NCI-H460 (cell line): ENCODE measurements at places on chromosomes 16 and 17. TPM values are rescaled to one million over a fixed set of nuclear protein-coding genes. Genes with fewer than 3 reads are reported as not detected.

GRCh38 chr17:49223517-49224197, 6.9 kb downstream of the PHOSPHO1 start:
- peak; percentile 37 for DNase-seq

- DNase-seq, result no peak
Measured at GRCh38 chr17:81392909-81393654, 2.2 kb upstream of the BAHCC1 start.

GRCh38 chr17:27751622-27752490, 48.5 kb downstream of the NOS2 start:
- DNase-seq, result no peak

- no peak for DNase-seq
Measured at GRCh38 chr17:82663381-82664275, 15.4 kb upstream of the WDR45B start.

DNA sequence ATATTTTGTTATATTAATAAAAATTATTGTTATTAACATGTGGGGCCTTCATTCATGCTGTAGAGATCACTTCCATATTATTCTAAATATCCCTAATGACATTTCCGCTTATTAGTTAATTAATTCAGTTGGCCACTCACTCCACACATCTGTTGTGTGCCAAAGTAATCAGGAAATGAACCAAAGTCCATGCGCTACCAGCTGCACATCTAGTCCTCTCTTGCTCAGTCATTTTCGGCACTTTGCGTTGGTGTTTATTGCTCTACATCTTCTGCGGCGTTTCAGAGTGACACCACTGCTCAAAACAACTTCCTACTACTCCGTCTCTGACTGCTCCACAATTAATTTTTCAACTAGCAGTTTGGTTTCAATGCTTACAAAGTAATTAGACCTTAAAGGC, 101.4 kb upstream of the ZFHX3 start:
- DNase-seq, result no peak

DNA sequence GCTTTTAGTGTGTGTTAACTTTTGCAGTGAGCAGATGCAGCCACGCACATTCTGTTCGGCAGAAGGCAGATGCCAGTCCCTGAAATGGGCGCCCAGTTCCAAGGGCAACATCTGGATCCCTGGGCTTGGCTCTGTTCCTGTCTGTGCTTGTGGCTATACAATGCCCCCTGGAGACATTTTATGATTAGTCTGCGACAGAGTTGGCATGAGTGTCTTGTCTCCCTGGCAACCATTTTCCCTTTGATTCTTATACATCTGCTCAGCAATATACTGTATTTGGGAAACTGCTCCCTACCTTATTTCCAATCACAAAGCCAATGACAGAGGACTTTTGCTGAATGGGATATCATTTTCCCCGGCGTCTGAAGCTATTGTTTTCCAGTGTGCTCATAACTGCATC, 1629.5 kb upstream of the GOT2 start:
- DNase-seq, result no peak

DNA sequence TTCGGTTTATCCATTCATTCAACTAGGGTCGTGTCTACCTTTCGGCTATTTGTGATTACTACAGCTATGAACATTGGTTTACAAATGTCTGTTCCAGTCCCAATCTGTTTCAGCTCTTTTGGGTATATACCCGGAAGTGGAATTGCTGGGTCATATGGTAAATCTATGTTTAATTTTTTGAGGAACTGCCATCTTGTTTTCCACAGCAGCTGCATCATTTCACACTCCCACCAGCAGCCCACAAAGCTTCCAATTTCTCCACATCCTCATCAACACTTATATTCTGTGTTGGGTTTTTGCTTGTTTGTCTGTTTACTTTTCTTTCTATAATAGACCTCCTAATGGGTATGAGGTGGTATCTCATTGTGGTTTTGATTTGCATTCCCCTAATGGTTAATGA, 48.7 kb upstream of the GINS3 start:
- no peak for DNase-seq

DNA sequence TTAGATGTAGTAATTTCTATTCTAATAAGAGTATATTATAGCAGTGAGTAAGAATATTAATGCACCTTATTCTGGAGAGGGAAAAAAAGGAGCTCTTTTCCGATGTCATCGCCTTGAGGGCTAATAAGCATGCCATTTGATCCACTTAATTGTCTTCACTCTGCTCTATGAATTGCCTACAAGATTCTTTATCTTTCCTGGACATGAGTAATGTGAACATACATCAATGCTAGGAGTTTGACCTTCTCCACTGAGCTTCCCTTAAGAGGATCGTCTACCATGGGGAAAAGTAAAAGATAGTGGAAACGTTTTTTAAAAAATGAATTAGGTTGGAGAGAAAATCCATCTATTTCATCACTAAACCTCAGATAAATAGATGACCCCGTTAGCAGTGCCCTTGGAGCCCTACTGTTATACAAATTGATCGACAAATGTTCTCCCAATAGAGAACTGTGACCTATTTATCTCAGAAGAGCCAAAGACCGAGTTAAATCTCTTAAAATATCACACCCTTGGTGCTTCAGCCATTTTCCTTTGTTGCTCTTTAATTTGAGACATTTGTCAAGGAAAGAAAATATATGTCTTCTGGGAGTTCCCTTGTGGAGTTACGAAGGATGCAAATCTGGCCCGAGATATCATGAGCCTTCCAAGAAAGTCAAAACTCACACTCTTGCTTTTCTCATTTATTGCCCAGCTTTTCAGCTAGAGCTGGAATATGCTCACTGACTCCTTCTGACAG, 898.5 kb downstream of the KCNJ2 start:
- no peak for DNase-seq

DNA sequence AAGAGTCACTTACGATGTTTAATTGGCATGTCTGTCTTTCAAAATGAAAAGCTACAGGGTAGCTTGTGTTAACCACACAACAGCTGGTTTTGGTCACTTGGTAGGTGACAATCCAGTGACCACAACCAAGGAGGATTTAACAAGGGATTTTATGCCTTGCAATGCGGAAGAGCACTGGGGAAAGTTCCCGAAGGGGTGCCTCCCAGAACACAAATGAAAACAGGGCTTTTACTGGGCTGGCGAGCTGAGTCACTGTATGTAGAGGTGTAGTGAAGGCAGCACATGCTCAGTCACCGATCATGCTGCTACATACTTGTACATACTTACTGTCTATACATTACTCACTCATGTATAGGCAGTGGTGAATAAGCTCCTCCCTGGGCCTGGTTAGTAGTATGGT, 483.5 kb downstream of the CDH13 start:
- DNase-seq, result no peak

DNA sequence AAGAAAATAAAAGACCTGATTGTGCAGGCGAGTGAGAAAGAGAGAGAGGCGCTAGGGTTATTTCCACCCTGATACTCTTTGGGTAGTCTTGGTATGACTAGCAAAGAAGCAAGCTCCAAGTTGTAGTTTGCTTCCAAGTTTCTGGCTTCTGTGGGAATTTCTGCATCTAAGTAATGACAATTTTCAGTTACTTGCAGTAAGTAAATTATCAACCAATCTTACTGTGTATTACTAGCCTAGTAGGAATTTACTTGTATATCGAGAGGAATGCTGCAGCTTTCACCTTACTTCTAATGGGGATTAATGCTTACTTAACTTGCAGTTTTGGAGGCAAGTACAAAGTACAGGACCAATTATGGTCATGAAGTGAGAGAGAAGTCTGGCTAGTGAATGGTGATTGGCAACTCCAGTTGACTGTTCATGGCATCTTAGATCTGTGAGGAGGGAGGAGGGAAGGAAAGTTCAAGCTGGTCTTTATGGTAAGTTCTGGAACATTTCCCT, 31.9 kb downstream of the TENT4B start:
- DNase-seq, result no peak

DNA sequence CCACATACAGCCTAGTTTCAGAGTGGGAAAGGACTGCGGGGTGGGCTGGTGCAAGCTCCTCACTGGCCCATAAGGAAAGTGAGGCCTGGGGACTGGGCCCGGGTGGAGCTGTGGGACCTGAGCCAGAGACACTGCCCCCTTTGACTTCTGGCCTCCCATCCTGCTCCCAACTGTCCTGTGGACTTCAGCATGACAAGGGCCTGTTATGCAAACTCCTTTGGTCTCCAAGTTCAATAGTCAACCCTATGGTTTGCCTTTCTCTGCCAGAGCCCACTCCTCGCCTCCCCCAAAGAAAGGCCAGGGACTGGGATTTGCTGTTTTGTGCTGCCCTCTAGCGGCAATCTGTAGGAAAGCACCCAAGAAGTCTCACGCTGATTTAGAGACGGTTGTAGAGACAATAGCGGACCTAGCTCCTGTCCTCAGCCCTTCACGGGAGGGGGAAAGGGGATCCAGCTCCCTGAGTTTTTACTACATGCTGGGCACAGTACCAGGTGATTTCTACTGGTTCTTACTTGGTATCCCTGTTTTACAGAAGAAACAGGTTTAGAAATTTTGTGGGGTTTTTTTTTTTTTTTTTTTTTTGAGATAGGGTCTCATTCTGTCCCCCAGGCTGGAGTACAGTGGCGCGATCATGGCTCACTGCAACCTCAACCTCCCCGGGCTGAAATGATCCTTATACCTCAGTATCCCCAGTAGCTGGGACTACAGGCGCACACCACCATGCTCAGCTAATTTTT, 1.2 kb upstream of the TLCD3B start:
- DNase-seq, result peak; percentile 65

GRCh38 chr16:71347146-71347545, 11.4 kb upstream of the CALB2 start:
- no peak for DNase-seq

GRCh38 chr16:81938326-81939163, 72.7 kb downstream of the SDR42E1 start:
- no peak for DNase-seq

GRCh38 chr16:67429799-67430503, 970 bp upstream of the HSD11B2 start:
- DNase-seq, result no peak

- no peak for DNase-seq
Measured at GRCh38 chr16:84234321-84235241, 5.2 kb downstream of the KCNG4 start.

GRCh38 chr17:17684906-17685774, 3.9 kb downstream of the RAI1 start:
- DNase-seq, result no peak

GRCh38 chr17:37194208-37194607, 181.6 kb upstream of the C17orf78 start:
- DNase-seq, result no peak

DNA sequence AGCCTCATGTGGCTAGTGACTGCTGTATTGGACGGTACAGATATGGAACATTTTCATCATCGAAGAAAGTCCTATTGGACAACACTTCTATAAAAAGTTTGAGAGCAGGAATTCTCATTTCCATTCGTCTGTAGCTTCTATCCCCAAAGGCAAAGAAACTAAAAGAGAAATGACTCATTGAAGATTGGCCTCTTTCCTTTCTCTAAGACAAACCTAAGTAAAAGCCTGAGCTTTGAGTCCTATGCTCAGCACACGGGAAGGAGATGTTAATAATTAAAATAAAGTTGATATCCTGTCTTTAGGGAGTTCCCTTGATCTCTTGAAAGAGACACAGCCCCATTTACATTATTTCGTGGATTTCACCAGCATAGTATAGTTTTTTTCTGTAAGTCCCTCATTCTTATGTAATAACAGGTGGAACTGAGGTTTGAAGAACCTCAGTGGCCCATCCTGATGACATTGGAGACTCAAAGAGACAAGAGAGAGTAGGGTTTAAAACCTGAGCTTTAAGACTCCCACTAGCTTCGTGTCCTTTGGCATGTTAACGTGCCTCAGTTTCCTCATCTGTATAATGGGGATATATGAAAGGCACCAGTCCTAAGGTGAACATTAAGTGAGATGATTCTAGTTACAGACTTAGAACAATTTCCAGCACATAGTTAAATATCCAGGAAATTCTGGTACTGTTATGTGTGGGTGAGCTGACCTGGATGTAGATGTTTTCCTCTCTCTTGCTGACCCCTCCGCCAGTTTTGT, 174.0 kb downstream of the IRX3 start:
- no peak for DNase-seq

- no peak for DNase-seq
Measured at GRCh38 chr17:73410586-73411312, 98.9 kb upstream of the CDC42EP4 start.

- peak; percentile 72 for DNase-seq
Measured at GRCh38 chr17:65100316-65101140, 36.6 kb upstream of the RGS9 start.

GRCh38 chr17:48283411-48283810, 146.6 kb downstream of the SKAP1 start:
- DNase-seq, result no peak

- no peak for DNase-seq
Measured at GRCh38 chr16:79664407-79664806, 63.9 kb upstream of the MAF start.

GRCh38 chr17:59783221-59784047, 76.0 kb downstream of the VMP1 start:
- no peak for DNase-seq

GRCh38 chr17:75604034-75604695, 16.6 kb downstream of the MYO15B start:
- DNase-seq, result no peak

DNA sequence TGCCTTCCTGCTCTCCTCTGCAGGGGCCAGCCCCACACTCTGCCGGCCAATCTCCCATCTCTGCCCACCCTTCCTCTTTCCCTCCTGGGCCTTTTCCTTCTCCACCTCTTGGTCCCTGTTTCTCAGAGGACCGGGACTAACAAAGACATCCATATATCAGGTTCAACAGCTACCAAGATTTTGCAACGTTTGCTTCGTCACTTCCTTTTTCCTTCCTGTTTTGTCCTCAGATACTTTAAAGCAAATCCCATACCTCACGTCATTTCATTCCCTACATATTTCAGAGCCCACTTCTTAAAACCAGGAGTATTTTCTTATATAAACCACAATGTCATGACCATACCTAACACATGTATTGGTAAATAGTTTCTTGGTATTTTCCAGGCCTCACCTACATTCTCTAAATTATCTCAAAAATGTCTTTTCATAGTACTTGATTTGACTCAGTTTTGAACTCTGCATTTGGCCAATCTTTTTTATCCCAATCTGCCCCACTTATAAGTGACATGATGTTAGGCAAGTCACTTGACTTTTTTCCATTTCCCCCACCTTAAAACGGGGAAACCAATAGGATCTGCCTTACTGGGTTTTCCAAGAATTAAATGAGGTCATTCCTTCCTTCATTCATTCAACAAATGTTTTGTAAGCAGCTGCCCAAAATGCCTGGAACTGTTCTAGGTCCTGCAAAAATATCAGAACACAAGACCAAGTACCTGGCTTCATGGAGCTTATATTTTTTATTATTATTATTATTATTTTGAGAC, 7.2 kb upstream of the USP10 start:
- DNase-seq, result no peak

- DNase-seq, result no peak
Measured at GRCh38 chr17:4934173-4934979, 2.3 kb downstream of the GP1BA start.

GRCh38 chr16:75108792-75109731, 7.5 kb downstream of the LDHD start:
- DNase-seq, result peak; percentile 60

Gene ITGB4
- 14.5 and 18.0 TPM in 2 replicates for total RNA-seq

Gene CDH13
- total RNA-seq, result 108 and 123 TPM in 2 replicates

Gene EVPLL
- total RNA-seq, result not detected in 2 replicates

Gene AURKB
- total RNA-seq, result 64.1 and 69.2 TPM in 2 replicates

Gene TEDC2
- 12.5 and 14.2 TPM in 2 replicates for total RNA-seq

Gene STAT3
- 34.4 and 34.6 TPM in 2 replicates for total RNA-seq

Gene SOCS1
- 0.75 and 1.1 TPM in 2 replicates for total RNA-seq

Gene PLEKHH3
- 18.3 and 19.4 TPM in 2 replicates for total RNA-seq

Gene C1QTNF8
- not detected in 2 replicates for total RNA-seq

Gene GDPD1
- total RNA-seq, result 18.2 and 21.3 TPM in 2 replicates

Gene CDK5R1
- total RNA-seq, result 2.5 TPM in 2 replicates

Gene FNDC8
- total RNA-seq, result not detected in 2 replicates

Gene MEIOC
- 0.75 and 0.82 TPM in 2 replicates for total RNA-seq

Gene TP53TG3
- not detected in 2 replicates for total RNA-seq
